ENCODE measurements at places on chromosomes 5 and 9. TPM values are rescaled to one million over a fixed set of nuclear protein-coding genes. Genes with fewer than 3 reads are reported as not detected.

CCL27 gene
- total RNA-seq: 0.17 TPM

TMEM250 gene
- total RNA-seq: 70.5 TPM

TEX48 gene
- total RNA-seq: not detected

APBA1 gene
- 14.5 TPM for total RNA-seq
